ENCODE measurements at places on chromosomes 7 and 10. TPM values are rescaled to one million over a fixed set of nuclear protein-coding genes. Genes with fewer than 3 reads are reported as not detected.

Gene ARHGEF5
- total RNA-seq: 13.1 TPM

Gene INMT
- 2.5 TPM for total RNA-seq

Gene EPHA1
- 10.0 TPM for total RNA-seq

Gene C10orf67
- not detected for total RNA-seq

Gene DDX21
- 81.6 TPM for total RNA-seq

Gene FAM25G
- not detected for total RNA-seq
